ENCODE measurements at places on chromosomes 12 and 14.

DNA sequence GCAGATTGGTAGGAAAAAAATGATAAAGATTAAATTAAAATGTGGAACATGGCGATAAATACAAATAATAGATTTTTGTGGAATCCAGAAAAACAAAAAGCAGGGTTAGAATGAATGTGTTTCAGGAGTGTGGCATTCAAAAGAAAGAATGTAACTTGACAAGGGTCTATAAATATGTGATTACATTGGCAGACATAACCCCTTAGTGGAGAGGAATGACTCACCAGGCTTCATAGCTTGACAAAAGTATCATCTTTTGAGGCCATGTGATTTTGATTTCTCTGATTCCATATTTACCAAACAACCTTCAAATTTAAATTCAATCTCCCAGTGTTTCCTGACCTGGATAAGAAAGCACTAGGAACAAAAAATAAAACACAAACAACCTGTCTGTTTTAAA, 24.4 kb upstream of the MGST1 start:
- no peak for DNase-seq

GRCh38 chr14:60643463-60644314, 5.6 kb downstream of the SIX1 start:
- no peak for DNase-seq

DNA sequence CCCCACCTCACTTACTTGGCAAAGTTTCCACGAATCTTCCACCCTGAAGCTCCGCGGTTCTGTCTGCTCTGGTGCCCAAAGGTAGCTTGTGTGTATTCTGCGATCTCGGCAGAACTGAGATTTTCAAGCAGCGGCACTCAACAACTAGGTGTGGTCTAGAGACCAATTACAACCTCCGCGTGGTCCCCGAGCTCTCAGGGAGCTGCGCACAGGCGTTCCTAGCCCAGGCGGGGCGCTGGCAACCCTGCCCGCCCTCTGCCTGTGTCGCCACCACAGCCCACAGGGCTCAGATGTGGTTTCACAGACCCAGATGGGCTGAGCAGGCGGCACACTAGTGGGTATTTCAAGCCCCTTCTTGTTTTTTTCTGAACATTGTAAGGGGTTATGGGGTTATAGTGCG, 1.5 kb upstream of the DIABLO start:
- no peak for DNase-seq

DNA sequence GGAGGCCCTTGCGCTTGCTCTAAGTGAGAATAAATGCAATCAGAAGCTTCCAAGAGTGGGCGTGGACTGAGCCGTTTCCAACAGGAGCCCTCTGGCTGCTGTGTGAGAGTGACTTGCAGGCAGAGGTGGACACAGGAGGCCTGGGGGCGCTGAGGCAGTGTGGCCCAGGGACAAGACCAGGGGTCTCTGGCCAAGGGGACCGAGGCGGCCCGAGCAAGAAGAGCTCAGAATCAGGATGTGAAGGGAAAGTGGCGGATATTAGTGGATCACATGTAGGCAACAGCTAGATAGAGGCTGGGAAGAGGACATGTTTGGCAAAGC, 8.6 kb downstream of the RIMBP2 start:
- DNase-seq: no peak

DNA sequence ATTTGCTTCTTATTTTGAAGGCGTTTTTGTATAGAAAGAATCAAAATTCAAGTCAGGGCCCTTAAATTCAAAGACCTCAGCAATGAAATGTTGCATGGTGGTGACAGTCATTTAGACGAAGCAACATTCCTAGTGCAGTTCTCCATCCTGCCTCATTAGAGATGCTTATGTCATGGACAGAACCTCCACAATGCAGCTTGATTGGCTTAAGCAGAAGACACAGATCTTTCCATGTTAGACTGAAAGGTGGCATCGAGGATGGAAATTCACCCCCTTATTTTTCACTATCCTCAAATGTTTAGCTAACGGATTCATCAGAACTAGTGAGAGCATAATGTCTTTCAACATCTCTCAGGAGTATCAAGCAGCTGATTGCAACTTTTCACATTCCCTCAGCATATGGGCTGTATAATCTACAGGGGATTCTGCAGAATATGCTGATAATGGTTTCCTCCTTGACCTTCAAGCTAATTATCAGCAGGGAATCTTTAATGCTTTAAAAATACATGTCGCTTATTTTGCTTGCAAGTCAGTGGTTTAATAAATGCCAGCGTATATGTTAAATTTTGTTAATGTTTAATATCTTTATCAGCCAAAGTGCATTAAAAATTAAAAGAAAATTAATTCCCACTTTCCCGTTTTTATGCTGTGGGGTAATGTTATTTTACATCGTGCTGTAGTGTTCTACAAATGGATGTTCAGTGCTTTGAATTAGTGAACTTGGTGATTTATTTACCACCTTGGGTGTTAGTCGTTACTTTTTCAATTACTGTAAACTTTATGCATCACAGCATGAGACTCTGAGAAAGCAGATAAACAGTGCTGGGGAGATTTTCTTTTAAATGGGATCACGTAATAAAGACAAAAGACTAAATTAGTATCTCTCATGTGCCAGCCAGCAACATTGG, 12.8 kb upstream of the NRDE2 start:
- no peak for DNase-seq

- DNase-seq: no peak
Measured at GRCh38 chr12:101021911-101022388, 188.1 kb downstream of the SLC5A8 start.

GRCh38 chr14:104211741-104212140, 73.4 kb downstream of the KIF26A start:
- no peak for DNase-seq

GRCh38 chr12:108833757-108834472, 23.5 kb downstream of the SSH1 start:
- no peak for DNase-seq

DNA sequence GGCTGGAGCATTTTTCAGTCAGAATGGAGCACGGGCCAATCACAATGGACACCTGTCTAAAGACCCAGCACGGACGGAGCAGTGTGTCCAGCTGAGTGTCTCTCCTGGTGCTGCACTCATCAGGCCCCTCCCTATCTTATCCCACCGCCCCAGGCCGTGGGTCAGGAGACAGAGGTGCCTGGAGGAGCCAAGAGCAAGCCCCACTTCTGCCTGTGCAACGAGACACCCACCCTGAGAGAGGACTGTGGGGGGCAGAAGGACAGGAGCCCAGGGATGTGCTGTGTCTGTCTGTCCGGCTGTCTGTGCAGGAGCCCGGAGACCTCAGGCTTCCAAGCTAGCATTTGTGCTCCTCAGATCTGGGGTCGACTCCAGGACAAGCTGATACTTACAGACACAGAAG, 69.6 kb upstream of the SFSWAP start:
- no peak for DNase-seq

DNA sequence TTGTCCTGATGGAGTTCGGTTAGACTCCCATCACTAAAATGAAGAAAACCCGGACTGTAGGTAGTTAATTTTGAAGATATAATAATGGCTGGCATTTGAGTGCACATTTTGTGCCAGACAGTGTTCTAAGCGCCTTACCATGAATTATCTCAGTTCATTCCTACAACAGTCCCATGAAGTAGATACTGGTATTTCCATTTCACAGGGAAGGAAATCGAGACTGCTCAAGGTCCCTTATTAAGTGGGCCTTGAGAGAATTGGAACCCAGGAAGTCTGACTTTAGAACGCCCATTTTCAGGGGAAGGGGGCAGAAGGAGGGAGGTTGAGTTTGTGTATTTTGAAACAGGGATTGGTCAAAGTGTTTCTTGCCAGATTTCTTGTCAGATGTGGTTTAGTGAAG, 855 bp downstream of the MNAT1 start:
- no peak for DNase-seq

- no peak for DNase-seq
Measured at GRCh38 chr14:21723431-21724045, 49.9 kb upstream of the OR4E1 start.

- no peak for DNase-seq
Measured at GRCh38 chr12:132194556-132194955, 50.3 kb downstream of the NOC4L start.

- peak; percentile 44 for DNase-seq
Measured at GRCh38 chr14:32252030-32252670, 49.1 kb upstream of the RNU6-8 start.

DNA sequence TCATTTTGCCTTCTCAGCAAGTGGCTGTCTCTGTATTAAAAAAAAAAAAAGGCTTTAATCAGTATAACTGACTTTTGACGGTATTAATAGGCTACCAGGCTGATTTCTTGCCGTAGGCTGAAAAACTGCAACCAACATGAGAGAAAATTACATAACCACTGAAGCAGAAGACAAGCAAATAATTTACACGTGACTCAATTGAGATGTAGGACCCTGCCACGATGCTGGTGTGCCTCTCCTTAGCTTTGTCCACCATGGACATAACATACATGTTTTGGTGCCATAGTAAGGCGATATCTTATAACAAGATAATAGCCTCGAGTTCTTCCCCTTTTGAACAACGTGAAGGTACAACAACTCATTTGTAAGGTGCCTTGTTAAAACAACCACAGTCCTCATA, 88.7 kb upstream of the GRIP1 start:
- DNase-seq: no peak

DNA sequence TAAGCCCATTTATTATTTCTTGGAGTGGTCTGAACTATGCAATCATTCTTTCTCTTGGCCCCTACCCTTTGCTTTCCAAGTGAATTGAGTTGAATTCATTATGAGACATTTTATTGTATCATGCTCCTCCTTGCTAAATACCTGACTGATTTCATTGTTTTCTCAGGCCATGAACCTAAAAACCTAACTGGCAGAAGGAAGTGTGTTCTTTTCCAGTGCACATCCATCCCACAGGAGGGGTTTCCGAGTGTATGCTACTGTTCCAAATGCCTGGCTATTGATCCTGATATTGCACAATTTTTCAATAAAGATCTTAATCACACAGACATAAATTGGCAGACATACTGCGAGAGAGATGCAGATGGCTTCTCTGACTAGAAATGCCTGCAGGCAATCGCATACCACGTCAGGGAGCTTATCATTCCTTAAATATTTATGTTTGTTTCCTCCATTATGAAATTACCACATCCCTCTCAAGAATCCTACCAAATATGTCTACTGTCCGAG, 162.2 kb upstream of the EGLN3 start:
- DNase-seq: no peak

DNA sequence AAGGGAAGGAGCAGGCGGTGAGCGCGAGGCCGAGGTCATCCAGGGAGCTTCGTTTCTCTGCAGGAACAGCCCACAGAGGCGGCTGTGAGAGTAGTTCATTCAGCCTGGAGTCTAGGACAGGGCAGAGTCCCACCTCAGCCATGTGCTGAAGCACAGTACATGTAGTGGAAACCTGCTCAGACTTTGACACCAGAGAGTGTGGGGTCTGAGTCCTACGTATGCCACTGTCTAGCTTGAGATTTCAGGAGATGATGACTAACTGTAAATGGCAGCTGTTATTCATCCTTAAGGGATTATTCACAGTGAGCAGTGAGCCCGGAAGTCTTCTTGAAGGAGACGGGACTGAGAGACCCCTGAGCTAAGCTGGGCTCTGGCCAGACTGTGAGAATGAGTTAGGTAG, 938 bp upstream of the SLC6A13 start:
- no peak for DNase-seq

DNA sequence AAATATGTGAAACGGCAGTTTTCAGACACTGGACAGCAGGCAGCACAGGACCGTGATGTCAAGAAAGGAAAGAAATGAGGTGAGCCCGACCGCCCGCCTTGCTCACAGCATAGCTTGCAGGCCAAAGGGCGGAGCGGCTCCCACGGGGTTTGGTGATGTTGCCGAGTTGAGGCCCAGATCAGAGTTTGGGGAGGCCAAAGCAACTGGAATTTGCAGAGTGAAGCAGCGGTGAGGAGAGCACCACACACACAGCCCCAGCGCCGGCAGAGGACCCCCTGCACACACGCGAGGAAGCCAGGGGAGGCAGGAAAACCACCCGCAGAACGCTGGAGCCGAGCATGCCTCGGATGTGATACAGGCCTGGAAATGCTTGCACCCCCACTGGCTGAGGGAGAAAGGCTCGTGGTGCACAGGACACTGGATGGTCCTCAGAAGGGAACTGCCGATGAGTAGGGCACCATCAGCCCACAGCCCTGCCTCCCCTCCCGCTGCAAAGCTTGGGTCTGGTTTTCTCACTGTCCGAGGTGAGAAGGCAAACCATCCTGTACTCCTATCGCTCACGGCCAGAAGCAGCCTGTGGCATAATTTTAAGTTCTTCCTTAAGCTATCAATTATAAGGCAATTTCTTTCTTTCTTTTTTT, 25.7 kb upstream of the PLD4 start:
- no peak for DNase-seq

DNA sequence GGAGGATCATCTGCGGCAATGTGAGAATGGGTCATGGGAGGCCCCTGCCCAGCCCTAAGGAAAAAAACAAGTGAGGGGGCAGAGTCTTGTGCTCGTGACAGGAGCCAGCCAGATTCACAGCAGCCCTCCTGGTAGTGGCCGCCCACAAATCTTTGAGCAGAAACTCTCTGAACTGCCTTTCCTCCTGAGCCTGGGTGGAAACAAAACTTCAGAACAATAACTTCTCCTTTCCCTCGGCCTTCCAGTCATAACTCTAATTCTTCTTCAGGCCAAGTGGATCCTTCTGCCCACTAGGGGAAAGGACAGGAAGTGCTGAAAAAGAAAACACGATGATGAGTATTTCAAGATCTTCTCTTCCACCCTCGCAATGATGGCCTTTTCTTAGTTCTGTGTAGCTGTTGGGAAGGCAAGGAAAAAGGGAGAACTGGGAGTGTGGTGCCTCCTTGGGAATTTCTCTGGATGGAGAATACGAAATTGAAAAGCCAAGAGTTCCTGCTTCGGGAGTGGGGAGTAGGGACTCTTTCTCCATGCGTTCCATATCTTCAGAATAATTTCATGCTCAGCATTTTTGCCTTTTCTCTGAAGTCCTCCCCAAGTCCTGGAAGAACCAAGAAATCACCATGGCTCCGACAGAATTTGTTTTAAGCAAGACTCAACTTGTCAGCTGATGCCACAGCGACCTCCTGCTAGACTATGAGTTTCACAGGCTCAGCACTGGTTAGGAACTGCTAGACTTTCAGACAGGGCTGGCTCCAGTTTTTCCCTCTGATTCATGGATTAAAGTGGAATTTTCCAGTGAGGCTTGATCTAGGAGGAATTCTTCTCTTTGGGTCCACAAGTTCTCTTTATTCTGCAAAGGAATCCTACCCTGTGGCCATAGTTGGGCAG, 188.9 kb downstream of the CAND1 start:
- no peak for DNase-seq

- no peak for DNase-seq
Measured at GRCh38 chr14:95519699-95520098, 3.2 kb upstream of the SYNE3 start.

DNA sequence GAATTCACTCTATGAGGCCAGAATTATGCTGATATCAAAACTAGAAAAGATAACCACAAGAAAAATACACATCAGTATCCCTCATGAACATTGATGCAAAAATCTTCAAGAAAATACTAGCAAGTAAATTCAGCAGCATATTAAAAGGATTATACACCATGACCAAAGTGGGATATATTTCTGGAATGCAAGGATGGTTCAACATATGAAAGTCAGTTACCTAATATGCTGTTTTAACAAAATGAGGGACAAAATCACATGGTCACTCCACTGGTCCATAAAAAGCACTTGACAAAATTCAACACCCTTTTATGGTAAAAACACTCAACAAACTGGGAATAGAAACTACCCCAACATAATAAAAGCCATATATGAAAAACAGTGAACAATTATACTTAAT, 40.3 kb downstream of the TECPR2 start:
- DNase-seq: no peak

Data from brain pericyte (primary cell).